Right lung (tissue), 10 donors: ENCODE measurements at places on chromosomes 1 and 21.

DNA sequence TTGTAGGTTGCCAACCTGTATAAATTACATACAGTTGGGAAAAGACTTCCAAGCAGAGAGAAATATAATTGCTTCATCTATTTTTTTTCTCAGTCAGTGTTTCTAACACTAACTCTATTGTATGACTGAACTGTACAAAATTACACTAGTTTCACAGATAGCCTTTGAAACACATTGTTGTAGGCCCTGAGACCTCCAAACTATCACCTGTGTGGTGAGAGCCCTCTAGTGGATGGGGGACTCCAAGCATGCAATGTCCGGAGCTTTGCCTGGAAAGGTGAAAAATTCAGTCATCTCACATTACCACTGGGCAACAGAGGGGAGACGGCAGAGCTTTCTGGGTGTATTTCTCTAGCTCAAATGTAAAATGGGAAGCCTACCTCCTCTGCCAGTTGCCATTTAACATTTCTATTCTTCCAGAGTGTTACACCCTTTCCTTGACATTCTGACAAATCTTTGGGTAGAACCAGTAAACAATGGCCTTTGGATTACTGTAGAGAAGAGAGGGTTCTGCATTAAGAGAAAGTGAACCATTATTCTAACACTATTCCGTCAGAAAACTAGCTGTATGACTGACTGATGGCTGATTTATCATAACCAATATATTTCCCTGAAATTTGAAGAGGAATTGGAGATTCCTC is 212.2 kb downstream of the LYPLAL1 start:
- DNase-seq = no peak

DNA sequence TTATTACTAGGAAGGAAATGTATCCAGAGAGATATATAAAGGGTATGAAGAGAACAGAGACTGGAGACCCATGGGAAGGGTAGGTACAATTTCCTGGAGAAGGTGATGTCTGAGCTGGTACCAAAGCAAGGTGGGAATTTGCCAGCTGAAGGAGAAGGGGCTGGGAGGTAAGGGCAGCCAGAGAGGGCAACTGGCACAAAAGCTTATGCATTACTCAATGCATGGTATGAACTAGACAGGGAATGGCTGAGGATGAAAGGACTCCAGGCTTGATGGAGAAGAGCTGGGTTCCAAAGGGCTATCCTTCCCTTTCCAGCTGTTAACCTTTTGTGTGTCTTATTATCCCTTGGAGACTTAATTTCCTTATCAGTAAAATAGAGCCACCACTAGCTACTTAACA is 113.6 kb upstream of the GADD45A start:
- no peak for DNase-seq

- no peak for DNase-seq
These were observed 87.8 kb downstream of the PTPN14 start for GRCh38 chr1:214463596-214463995.

GRCh38 chr1:12342401-12343003 is 112.7 kb downstream of the VPS13D start:
- no peak for DNase-seq

GRCh38 chr1:239920214-239920613 is 171.5 kb upstream of the FMN2 start:
- no peak for DNase-seq

DNA sequence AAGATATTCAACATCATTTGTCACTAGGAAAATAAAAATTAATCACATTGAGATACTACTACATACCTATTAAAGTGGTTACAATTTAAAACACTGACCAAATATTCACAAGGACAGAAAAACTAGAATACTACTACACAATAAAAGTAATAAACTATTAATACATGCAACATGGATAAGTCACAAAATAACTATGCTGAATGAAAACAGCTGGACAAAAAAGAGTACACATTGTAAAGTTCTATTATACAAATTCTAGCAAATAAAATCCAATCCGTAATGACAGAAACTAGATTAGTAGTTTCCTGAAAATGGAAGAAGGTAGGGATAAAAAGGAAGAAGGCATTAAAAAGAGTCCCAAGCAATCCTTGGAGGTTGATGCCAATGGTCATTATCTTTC is 348.7 kb upstream of the PTBP2 start:
- no peak for DNase-seq

DNA sequence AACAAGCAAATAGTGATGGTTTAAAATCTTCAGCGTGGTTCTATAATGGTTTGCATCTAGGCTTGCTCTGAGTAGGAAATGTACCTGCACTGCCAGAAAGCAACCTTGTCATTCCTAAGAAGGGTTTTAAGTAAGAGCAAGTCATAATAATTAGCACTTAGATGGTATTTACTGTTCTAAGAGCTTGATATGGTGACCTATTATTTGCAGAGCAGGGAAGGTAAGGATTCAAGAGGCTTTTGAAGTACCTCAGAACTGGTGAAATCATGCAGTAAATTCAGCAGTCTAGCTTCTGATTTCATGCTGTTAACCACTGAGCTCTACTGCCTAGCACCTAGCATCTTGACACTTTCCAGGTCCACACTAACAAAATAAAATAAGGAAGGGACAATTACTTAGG is 23.7 kb downstream of the ATP1A1 start:
- no peak for DNase-seq

- no peak for DNase-seq
These were observed 156.9 kb upstream of the COL6A1 start for GRCh38 chr21:45824546-45825215.

DNA sequence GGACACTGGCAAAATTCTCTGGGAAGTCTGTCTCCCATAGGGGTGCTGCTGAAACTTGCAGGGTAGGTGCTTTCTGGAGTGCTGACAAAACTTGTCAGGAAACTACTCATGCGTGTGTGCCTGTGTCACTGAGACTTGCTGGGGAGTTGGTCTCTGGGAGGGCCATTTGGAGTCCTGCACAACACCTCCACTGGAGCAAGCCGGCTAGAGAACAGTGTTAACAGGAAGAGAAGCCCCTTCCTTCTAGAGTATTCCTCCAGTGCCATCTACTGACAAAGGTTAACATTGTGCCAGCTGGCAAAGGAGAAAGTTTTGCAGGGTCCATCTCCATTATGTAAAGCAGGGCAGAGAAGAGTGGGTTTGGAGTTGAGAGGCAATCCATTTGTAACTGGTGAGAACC is 30.0 kb downstream of the ZMYM4 start:
- DNase-seq = peak; percentile 36

GRCh38 chr1:231814021-231814420 is 187.4 kb downstream of the DISC1 start:
- no peak for DNase-seq

- DNase-seq = no peak
These were observed 96.8 kb upstream of the USP24 start for GRCh38 chr1:55311979-55312378.

DNA sequence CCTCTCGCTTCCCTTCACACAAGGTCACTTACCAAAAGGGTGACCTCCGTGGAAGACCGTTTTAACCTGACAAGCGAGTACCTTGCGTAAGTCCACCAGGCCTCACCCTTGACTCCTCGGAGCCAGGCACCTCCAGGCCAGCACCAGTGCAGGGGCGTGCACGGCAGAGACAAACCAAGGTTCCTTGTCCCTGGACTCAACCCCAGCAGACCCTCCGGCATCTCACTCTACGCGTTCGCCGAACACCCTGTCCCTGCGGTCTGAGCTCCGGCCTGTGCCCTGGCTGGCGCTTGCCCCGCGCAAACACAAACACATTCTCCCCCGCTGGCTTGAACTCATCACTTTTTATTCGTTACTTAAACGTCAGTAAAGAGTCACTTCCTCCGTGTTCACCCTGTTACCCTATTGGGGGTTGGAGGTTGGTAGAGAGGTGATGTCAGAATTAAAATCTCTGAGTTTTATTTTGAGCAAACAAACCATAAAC is 4.5 kb downstream of the TBX15 start:
- no peak for DNase-seq

GRCh38 chr1:229952670-229953520 is 114.1 kb upstream of the GALNT2 start:
- DNase-seq = no peak

DNA sequence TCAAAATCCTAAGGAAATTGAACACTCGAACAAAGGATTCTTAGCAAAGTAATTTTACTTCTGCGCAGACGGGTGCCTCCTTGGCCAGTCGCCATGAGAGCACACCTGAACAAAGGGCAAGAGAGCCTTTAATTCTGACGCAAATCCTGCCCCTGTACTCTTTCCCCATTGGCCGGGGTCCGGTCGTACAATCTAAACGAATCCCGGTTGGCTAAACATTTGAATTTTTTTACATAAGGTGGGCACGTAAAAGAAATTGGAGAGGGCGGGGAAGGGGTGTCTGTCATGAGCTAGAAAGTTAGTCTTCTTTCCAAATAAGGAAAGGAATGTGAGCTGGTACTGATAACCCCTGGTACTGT is 8.2 kb upstream of the IL22RA1 start:
- peak; percentile 36 for DNase-seq

DNA sequence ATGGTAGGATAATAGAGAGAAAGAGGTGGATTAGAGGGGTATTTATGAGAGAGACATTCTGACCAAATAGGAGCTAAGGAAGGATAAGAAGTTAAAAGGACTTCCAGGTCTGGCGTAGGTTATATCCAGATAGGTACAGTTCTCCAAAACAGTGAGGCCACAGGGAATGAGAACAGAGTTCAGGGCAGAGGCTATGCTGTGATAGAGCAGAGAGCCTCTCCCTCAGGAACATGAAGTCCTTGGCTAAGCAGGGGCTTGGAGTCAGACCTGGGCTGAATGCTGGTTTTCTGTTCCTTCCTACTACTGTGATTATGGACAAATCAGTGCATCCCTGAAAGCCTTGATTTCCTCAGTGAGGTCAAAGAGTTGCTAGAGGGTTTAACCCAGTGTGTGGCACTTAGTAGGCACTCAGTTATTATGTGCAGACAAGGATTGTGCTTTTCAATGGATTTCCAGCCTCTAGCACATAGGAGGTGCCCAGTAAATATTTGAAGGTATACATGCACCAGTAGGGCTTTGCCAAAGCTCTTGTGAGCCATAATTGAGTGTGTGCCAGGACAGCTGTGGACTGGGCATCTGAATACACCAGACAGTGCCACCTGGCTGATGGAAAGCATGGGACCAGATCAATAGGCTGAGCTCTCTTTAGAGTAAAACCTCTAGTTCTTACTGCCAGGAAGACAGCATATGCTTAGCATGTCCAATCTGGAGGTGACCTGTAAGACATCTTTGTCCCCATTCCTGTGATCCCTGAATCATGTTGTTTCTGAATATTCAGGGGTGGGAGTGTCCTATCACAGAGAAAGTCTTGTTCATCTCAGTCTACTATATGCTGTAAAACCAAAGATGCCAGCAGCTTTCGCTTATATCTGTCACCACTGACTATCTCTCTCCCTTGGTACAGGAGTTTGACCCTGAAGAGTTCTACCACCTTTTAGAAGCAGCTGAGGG is 111.1 kb downstream of the PIK3R3 start:
- no peak for DNase-seq
